NCI-H2029 (cell line): ENCODE measurements at places on chromosomes 16 and 17.
A peak's percentile ranks its signal among the peaks of the same experiment; 100 is the strongest.

- peak; percentile 60 for DNase-seq
Observed at GRCh38 chr16:19196871-19197270, 28.8 kb downstream of the SYT17 start.

DNA sequence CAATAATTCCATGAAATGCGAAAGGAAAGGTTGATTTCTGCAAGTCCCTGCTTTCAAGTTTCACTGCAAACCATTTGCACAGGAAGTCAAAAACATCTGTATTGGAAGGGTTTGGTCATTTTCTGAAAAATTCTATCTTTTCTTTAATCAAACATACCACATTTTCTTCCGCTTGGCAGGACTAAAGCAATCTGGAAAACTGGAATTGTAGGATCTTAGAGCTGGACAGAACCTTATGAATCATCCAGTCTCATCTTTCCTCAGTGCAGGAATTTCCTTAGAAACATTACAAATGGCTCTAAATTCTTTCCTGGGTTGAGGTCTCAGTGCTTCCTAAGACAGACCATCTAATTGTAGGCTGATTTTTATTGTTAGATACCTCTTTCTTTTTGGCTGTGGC lies 111.5 kb upstream of the ELAC2 start:
- no peak for DNase-seq

DNA sequence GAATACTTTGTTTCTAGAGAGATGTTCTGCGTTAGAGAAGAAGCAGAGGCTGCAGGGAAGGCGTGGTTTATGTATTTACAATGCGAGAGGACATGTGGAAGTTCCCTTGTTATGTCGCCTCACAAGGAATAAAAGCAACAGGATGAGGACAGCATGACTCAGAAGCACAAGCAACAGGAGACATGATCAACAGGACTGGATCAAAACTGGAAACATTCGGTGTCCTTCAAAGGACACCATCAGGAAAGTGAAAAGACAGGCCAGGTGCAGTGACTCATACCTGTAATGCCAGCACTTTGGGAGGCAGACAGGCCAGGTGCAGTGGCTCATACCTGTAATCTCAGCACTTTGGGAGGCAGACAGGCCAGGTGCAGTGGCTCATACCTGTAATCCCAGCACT lies 52.6 kb downstream of the CCDC57 start:
- no peak for DNase-seq

GRCh38 chr16:67105881-67106280 lies 3.9 kb upstream of the PHAF1 start:
- no peak for DNase-seq

GRCh38 chr16:75687361-75687760 lies 10.6 kb upstream of the CPHXL2 start:
- DNase-seq = no peak

- DNase-seq = no peak
Observed at GRCh38 chr17:17417718-17418181, 59.0 kb upstream of the MED9 start.

- DNase-seq = no peak
Observed at GRCh38 chr17:44602970-44603369, 45.7 kb downstream of the FZD2 start.

- DNase-seq = no peak
Observed at GRCh38 chr17:48543854-48544348, 1.0 kb downstream of the HOXB2 start.

GRCh38 chr17:19238167-19238505 lies 970 bp downstream of the EPN2 start:
- DNase-seq = no peak

DNA sequence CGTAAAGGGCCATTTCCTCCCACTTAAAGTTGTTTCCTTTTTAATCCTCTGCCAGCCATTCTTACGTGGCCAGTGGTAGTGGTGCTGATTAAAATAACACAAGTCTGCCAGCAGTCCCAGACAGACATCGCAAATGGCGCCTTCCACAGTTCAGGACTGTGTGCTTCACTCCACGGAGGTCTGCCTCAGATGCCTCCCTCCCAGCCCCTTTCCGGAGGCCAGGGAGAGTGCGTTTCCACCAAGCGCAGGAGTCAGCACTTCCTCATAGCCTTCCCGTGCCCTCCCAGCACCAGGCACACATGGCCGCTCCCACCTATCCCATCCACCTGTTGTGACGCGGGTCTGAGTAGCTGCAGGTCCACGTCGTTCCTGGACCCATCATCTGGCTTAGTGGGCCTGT lies 205.6 kb downstream of the RPTOR start:
- no peak for DNase-seq

DNA sequence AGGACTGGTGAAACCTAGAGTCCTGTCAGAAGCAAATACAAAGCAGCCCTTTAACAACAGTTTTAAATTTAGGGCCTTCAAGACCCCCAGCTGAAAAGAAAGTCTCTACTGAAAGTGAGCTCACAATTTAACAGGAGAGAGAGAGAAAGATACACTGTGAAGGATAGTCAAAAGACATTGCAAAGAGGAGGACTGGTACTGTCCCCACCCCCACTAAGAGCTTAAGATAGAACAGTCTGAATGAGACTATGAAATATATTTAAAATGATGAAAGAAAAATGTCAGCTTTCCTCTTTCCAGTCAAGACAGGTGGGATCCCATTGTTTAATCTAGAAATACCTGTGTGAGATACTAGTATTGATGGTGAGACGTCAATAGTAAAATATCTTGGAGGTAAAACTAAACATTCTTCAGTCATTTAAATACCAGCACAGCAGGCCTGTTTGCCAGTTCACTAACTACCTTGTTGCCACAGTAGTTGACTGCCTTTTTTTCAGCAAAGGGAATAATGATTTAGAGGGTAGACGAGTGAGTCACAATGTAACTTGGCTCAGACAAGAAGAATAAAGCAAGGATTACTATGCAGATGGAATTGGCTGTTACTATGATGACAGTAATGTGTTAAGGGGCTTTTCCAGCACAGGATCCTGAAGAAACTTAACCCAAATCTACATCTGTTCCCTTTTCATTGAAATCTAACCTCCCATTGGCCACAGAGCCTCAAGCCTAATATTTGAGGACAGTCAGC lies 47.2 kb upstream of the RASL10B start:
- DNase-seq = no peak

- no peak for DNase-seq
Observed at GRCh38 chr17:72338847-72339790, 218.3 kb downstream of the SOX9 start.

DNA sequence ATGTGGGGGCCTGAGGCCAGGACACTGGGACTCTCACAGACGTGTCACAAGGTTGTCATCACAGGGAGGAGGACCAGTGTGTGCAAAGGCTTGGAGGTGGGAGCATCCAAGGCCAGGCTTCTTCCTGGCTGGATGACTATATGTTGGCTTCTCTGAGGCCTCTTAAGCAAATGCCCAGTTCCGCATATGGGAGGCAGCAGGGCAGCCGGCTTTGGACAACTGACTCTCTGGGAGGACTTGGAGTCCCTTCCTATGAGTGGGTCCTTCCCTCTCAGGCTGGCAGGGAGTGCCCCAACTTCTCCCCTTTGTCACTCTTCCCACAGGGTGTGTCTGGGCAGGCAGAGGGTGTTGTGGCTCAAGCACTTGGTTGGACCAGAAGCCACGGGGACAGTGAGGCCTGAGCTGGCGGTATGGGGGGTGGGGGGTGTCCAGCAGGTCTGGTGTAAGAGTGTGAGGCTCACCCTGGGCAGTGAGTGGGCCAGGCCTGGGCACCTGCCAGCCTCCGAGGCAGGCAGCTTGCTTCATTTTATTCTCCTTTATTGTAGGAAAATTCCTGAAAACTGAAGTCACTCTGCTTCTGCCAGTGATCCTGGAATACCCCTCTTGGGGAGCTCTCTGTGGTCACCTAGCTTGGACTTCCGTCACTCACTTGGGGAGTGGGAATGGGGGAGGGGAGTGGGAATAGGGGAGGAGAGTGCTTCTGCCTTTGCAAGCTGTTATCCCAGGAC lies 14.9 kb downstream of the ADGRG1 start:
- no peak for DNase-seq

- peak; percentile 58 for DNase-seq
Observed at GRCh38 chr16:617855-618254, 12.9 kb upstream of the WFIKKN1 start.

DNA sequence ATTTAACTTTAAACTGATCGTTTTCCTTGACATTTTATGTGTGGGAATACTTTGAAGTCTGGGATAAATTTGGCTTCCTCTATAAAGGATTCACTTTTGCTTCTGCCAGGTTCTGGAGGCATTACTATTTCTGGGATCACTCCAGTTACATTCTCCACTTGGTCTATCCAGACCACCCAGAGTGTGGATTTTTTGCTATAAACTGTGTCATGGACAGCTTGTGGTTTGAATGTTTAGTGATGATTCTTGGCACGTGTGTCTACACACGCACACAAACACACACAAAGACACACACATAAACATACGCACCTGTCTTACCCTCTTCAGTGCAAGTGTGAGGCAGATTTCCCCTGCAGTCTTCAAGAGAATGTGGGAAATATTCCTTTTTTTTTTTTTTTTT lies 27.4 kb upstream of the MSI2 start:
- no peak for DNase-seq

- no peak for DNase-seq
Observed at GRCh38 chr17:38357486-38358123, 6.0 kb downstream of the SOCS7 start.
